Activated T-helper 1 cell treated with Interleukin-2 at 50 U/mL for 16 hours (primary cell): ENCODE measurements at places on chromosomes 11 and 22.

DNA sequence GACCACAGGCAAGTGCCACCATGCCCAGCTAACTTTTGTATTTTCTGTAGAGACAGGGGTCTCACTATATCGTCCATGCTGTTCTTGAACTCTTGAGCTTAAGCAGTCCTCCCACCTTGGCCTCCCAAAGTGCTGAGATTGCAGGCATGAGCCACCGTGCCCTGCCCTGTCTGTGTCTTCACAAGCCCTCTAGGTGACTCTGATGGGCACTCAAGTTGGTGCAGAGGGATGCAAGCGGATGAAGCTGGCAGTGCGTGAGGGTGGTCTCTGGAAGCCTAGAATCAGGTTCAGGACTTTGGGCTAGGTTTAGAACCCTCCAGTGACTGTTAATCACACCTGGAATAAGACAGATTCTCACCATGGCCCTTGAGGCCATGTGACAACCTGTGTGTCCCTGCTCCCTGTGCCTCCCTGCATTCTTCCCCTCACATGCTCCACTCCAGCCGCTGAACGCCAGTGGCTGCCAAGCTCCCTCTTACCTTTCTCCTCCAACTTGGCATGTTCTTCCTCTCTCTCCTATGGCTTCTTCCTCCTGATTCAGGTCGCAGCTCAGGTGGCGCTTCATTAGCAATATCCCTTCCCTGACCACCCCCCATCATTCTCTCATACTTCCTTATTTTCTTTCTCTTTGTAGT lies 242.3 kb upstream of the TBCEL start:
- no peak for DNase-seq

GRCh38 chr11:65223011-65223410 lies 38.8 kb upstream of the POLA2 start:
- DNase-seq, result no peak

GRCh38 chr11:87239531-87239930 lies 201.8 kb downstream of the TMEM135 start:
- DNase-seq, result no peak

- DNase-seq, result no peak
Measured at GRCh38 chr11:13782390-13783075, 114.1 kb downstream of the FAR1 start.

DNA sequence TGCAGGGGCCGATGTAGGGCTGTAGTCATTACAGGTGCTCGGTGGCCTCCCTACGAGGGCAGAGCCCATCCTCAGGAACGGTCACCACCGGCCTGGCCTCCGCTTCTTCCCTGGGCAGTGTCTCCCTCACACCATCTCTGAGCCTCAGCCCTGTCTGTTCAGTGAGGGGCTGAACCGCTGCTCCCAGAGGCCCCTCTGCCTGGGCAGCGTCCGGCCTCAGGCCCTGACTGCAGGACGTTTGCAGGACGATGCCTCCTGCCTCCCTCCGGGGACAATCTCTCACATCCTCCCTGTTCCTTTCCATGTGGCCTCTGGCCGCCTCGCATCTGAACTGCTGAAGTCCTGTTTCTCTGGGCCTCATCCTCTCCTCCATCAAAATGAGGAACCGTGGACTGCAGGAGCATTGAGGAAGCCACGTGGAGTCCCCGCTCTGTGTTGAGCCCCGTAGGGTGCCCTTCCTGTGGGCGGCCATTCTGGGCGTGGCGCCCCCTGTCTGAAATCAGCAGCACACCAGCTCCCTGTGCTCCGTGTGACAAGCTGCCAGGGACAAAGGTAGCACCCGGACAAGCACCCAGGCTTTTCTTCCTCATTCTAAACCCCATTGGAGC lies 933.5 kb downstream of the BRD1 start:
- DNase-seq, result no peak

GRCh38 chr11:47179655-47179991 lies 2.9 kb upstream of the ARFGAP2 start:
- no peak for DNase-seq

GRCh38 chr11:72685560-72686480 lies 11.6 kb upstream of the PDE2A start:
- no peak for DNase-seq

DNA sequence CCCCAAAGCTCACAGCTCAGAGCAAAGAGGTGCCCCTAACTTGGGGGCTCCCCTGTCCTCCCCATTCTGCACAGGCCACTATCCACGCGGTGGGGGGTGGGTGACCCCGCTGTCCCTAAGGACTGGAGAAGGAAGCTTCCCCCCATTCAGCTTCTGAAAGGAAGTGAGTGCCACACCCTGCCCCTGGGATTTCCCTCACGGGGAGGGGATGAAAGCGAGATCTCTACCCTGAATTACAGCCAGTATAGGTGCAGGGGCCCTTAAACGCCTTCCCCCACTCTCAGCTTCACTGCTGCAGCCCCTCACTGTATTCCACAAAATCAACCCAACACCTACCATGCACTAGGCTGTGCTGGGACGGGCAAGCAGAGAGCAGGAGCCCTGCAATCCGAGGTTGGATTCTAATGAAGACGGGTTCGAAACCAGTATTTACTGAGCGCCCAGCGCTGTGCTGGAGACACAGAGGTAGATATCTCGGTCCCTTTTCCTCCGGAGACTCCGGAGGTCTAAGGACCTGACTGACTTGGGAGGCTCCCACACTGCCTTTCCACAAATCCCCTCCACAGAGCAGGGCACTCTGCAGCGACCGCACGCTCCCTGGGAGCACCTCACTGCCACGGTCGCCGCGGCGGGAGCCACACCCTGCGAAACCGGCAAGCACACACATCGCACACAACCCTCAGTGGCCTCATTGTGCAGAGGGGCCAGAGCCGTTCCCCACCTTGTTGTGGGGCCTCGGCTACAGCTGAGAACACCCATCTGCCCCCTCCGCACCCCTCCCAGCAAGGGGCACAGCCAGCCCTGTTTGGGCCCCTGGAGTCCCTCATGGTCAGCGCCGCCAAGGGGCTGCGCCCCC lies 1.8 kb downstream of the AHNAK start:
- DNase-seq, result no peak

- DNase-seq, result no peak
Measured at GRCh38 chr22:19396934-19397733, 34.4 kb downstream of the HIRA start.

GRCh38 chr11:111910676-111911562 lies 651 bp downstream of the CRYAB start:
- DNase-seq, result no peak

DNA sequence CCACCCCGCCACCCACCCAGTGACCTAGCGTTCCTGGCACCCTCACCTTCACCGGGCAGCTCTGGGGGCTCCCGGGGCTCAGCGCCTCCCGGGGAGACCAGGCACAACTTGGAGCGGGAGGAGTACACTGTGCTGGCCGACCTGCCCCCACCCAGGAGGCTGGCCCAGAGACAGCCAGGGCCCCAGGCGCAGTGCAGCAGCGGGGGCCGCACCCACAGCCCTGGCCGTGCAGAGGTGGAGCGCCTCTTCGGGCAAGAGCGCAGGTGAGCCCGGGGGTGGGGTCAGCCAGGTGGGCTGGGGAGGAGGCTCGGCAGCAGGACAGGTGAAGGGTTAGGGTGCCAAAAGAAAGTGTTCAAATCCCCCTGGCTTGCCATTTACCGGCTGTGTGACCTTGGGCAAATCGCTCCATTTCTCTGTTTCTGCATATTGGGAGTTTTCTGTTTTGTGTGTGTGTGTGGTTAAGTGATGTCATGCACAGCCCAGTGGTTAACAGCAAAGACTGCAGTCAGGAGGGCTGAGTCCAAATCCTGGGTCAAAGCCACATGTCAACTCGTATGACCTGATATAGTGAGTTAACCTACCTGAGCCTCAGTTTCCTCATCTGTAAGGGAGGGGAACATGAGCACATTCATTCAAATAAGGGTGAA lies 29.5 kb downstream of the TRIOBP start:
- no peak for DNase-seq

- no peak for DNase-seq
Measured at GRCh38 chr22:20810645-20811044, 36.7 kb downstream of the SERPIND1 start.

- no peak for DNase-seq
Measured at GRCh38 chr11:10352921-10353550, 48.2 kb downstream of the ADM start.

- no peak for DNase-seq
Measured at GRCh38 chr11:2406878-2407410, 6.4 kb downstream of the TSSC4 start.

GRCh38 chr11:5847711-5848110 lies 6.0 kb upstream of the OR52E6 start:
- DNase-seq, result no peak

- DNase-seq, result peak; percentile 18
Measured at GRCh38 chr22:18156878-18157713, 7.1 kb downstream of the USP18 start.

DNA sequence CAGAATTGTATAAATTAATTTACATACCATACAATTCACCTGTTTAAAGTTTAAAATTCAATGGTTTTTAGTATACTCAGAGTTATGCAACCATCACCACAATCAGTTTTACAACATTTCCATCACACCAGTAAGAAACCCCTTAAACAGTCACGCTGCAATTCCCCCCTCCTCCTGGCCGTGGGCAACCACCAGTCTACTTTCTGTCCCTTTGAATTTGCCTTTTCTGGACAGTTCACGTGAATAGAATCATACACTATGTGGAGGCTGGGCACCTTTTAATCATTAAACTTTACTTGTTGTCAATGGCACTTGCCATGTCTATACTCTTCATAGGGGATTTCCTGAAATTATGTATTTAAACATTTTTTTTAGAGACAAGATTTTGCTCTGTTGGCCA lies 20.1 kb upstream of the SWAP70 start:
- no peak for DNase-seq

DNA sequence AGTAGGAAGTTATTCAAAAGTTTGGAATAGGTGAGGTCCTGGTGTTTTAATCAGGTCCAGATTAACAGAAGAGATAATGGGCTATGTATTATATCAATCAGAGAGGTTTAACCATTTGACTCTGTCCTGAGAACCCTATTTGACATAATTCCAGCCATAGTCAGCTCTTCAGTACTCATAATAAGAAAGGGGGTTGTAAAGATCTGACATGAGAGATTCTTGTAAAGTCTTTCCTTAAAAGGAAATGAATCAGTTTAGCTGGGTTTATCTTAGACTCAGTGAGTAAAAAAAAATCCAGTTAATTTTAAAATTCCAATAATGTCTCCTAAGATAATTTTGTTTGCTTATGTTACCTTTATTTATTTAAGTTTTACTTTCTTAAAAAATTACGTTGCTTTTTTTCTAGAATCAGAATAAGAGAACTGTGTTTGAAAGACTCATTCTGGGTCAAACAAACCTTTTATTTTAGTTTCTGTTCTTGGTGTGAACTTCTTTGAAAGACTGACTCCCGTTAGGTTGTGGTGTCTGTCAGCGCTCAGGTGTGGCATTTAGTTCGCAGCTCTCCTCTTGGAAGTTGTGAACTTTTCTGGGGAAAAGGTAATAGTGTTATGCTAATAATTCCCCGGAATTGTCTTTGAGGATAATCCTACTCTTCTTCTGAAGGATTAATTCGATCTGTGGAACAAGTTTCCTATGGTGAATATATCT lies 20.5 kb downstream of the NUCB2 start:
- no peak for DNase-seq

GRCh38 chr11:7892059-7892699 lies 38.9 kb downstream of the OR10A6 start:
- no peak for DNase-seq

DNA sequence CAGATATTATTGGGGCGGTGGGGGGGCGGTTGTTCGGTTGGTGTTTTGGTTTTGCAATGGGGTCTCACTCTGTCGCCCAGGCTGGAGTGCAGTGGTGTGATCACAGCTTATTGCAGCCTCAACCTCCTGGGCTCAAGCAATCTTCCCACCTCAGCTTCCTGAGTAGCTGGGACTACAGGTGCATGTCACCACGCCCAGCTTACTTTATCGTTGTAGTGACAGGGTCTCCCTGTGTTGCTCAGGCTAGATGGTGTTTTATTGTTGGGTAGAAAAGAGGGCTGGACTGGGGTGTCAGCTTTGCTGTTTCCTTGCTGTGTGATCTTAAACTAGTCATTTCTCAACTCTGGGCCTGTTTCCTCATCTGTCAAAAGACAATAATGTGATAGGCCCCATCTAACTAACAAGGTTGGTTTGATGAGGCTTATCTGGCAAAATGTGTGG lies 17.5 kb upstream of the MYH9 start:
- no peak for DNase-seq

DNA sequence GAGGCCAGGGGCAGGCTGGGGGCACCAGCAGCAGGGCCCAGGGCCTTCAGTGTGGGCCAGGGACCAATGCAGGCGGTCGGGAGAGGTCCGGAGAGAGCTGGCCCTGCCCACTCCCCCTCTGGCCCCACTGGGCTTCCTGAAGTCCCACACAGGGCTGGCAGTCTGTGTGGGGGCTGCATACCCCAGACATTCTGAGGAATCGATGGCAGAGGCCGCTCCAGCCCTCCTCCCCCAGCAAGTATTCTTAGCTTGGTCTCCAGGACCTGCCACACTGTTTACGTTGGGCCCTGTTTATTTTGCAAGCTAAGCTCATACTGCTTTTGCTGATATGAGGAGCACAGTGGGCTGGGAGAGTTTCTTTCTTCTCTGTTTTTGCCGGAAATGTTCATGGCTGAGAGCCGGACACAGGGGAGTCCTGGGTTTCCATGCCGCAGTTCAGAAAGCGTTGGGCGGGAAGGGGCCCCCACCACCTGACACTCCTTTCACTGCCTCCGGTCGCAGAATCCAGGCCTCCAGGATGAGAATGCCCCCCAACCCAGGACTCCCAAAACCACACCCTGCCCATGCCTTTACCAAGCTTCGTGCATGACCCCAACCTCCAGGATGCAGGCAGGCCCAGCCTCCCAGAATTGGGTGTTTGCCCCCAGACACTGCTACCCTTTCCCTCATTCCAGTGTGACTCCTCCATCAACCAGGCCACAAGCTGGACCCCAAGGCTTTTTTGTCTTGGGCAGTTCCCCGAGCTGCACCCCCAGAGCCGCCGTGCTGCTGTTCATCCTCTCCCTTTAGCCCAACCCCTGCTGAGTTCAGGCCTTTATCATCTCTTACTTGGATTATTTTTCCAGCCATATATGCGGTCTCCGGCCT lies 81.8 kb upstream of the KCNQ1OT1 start:
- no peak for DNase-seq

GRCh38 chr22:25482868-25483639 lies 81.4 kb upstream of the GRK3 start:
- DNase-seq, result no peak

- no peak for DNase-seq
Measured at GRCh38 chr11:834371-835316, 1.9 kb downstream of the CD151 start.

- DNase-seq, result no peak
Measured at GRCh38 chr11:34685864-34686263, 65.0 kb downstream of the EHF start.

DNA sequence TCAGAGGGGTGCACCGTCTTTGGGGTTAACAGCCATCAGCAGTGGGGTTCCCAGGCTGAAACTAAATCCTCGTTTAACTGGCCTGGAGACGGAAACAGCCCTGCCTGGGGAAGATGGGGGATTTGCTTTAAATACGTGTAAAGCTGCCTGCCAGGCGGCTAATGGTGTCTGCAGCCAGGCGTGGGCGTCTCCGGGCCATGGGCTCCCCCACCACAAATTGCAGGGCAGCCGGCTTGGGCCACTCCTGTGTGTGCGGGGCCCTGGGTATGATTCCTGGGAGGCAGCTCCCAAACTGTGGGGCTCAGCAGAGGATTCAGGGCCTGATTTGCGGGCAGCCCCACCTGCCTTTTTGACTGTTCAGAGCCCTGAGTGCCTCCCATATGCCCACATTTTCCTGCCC lies 110.5 kb downstream of the KCNQ1 start:
- no peak for DNase-seq

GRCh38 chr11:108571001-108571400 lies 22.6 kb downstream of the EXPH5 start:
- no peak for DNase-seq

GRCh38 chr22:36467042-36467810 lies 14.2 kb downstream of the TXN2 start:
- DNase-seq, result no peak
